Cortex of kidney (tissue), 1 donor: ENCODE measurements at places on chromosomes 13 and 19.

- no peak for DNase-seq
These were observed 242.6 kb downstream of the KCTD12 start for GRCh38 chr13:76643596-76643995.

DNA sequence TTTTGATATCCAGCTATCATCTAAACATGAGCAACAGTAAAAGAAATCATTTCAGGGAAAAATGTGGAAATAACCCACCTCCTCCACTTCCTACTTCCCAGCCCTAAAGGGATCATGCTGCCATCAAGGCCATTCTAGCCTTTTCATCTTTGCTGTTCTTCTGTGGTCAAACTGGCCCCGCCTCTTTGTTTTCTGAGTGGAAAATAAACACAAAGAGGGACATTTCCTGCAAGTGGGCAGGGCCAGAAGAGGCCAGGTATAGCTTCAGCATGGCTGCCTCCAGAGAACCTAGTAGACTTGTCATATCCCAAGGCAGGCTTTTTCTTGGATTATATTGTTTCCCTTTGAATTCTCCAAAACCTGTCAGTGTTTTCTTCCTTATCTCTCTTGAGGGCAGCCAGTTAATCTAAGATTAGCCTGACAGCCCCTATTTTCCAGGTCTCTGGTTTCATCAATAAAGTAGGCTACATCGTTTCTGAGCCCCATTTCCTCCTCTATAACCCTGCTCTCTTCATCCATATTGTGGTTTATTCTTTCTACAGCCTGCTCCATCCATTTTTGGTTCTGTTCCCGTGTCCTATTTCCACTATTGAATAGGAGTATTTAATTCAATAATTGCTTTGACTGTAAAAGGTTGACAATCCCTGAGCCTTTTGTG, 117.6 kb downstream of the GPC6 start:
- no peak for DNase-seq

DNA sequence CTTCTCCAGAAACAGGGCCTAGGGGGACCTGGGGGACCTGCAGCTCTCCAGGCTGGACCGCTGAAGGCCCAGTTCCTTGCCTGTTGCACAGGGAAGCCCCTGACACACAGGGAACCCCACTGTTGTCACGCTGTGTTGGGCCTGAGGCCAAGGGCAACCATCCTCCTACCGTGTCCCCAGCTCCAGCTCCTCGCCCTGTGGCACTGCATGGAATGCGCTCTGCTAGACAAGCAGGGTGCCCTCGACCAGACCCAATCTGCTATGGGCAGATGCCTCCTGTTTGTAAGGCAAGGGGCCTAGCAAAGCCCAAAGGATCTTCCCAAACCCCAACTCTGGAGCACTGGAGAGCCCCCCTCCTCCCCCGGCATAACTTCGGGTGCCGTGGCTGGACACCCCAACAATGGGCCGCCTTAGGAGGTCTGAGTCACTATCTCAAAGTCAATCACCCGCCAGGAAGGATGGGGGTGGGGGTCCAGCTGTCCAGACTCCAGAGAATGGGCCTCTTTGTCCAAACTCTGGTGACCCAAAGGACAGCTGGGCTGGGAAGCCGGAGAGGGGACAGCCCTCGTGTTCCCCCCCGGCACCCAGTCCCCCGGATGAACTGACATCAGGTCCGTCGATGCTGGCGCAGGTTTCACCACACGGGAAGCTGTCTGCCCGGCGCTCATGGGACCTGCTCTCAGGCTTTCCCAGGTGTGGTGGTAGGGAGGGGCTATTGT, 3.7 kb downstream of the BRSK1 start:
- no peak for DNase-seq

- DNase-seq: no peak
These were observed 210.7 kb downstream of the URI1 start for GRCh38 chr19:30152510-30153291.

- DNase-seq: no peak
These were observed 260.0 kb downstream of the NDFIP2 start for GRCh38 chr13:79740991-79741390.

DNA sequence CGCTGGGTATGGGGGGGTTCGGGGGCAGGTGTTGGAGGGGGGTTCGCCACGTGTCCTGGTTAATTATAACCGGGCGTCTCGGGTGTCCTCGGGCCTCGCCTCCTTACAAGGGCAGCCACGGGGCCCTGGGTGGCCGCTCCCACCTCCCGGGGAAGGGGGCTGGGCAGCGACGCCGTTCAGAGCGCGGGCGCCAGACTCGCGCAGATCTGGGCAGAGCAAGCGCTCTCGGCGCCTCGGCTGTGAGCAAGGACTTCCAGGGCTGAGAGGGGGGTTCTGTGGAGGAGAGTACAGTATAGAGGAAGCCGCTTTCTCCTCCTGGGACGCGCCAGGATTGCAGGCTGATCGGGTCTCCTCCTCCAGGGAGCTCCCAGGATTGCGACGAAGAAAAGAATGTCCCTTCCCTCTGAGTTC, 1.0 kb upstream of the CKM start:
- DNase-seq: no peak

GRCh38 chr19:45640849-45641273, 1.7 kb upstream of the EML2 start:
- DNase-seq: no peak

GRCh38 chr13:31057403-31058033, 104.2 kb downstream of the HSPH1 start:
- no peak for DNase-seq

- DNase-seq: no peak
These were observed 2.1 kb upstream of the PCDH17 start for GRCh38 chr13:57629391-57629804.

DNA sequence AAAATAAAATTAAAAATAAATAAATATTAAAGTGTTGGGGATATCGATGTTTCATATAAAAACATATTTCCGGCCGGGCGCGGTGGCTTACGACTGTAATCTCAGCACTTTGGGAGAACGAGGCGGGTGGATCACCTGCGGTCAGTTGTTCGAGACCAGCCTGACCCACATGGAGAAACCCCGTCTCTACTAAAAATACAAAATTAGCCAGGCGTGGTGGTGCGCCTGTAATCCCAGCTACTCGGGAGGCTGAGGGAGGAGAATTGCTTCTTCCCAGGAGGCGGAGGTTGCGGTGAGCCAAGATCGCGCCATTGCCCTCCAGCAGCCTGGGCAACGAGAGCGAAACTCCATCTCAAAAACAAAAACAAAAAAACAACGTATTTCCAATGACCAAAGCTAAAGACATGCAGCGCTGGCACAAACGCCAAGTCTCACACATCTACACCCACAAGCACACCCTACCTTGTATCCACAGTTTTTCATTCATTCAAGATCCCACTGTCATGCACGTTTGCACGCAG, 907 bp downstream of the ZNF569 start:
- DNase-seq: no peak
